Activated T-helper 1 cell treated with anti-CD3 and anti-CD28 coated beads, Interleukin-12 subunit alpha, Interleukin-12 subunit beta, Interleukin-2, Interleukin-4 antibody, amounts not matched to agents 30 ng/mL and 10 ng/mL and 1 ng/mL, durations not matched to agents 14 hours and 24 hours and 36 hours (primary cell): ENCODE measurements at places on chromosomes 11 and 22.

DNA sequence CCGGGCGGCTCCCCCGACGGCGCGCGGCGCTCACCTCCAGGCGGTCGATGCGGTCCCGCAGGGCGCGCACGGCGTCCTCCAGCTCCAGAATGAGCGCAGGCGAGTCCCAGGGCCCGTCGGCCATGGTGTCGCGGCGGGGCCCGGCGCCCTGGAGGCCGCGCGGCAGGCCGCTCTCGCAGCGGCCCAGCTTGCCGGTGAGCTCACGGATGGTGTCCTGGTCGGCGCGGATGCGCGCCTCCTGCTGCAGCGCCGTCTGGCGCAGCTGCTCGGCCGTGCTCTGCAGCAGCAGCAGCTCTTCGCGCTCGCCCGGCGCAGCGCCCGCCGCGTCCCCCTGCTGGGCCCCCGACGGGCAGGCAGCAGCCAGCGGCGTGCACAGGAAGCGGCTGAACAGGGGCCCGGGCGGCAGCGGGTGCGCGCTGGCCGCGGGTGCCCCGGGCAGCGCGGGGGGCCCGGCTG lies 599 bp downstream of the NPTXR start:
- peak; percentile 44 for DNase-seq

- no peak for DNase-seq
These were observed 1.1 kb downstream of the TLCD5 start for GRCh38 chr11:120326228-120326627.

DNA sequence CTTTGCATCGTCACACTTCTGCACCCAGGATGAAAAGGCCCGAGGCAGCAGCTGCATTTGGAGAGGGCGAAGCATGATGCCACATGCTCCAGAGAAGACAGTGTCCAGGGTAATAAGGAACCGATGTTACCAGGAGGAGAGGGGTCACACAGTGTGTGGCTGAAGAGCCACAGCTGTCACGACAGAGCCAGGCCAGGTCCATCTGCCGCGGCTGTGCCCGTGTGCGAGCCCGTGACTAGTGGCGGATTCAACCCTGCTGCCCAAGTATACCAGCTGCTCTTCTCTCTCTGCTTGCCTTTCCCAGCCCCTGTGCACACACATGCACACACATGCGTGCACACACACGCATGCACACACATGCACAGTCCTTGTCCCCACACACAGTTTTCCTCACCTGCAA lies 1432.5 kb downstream of the BRD1 start:
- DNase-seq, result no peak

GRCh38 chr11:13663631-13664071 lies 4.8 kb upstream of the FAR1 start:
- no peak for DNase-seq
